Stimulated activated CD8-positive, alpha-beta memory T cell treated with anti-CD3 and anti-CD28 coated beads, Interleukin-12 subunit alpha, Interleukin-12 subunit beta, amount 100 ng/mL, for 4 hours (primary cell): ENCODE measurements at places on chromosomes 6 and 20.

- DNase-seq: no peak
Observed at GRCh38 chr6:11036351-11036740, 7.8 kb downstream of the ELOVL2 start.

GRCh38 chr6:156617376-156617775, 159.8 kb upstream of the ARID1B start:
- DNase-seq: no peak

DNA sequence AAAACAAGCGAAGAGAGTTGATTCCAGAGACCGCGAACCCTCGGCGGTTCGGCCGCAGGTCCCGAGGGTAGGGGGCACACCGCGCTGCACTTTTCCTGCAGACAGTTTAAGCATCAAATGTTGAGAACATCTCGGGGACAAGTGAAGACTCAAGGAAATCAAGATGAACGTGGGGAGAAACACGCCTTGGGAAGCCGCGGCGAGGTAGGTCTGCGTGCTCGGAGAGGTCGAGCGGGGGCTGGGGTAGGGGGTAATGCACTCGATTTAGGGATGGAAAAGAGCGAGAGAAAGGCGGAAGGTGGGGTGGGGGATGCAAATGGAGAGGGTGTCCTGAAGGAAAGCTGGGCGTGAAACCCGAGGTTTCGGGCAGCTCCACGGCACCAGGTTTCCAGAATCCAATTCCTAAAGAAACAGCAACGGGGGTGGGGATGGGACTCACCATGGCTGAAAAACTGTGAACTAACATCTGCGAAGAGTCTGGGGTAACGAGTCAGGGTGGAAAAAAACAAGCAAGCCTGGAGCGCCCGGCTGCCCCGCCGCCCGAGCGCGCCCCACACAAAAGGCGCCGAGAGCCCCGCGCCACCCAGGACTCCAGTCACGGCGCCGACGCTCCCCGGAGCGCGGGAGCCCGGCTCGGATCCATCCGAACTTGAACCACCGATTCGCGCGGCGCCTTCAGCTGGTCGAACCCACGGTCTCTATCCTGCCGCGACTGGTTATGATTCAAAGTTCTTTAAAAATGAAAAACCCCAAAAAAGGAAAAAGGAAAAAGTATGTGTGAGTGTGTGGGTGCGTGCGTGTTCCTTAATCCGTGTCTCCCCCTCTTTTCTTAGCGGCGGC, 3.5 kb downstream of the TFAP2A start:
- DNase-seq: no peak

DNA sequence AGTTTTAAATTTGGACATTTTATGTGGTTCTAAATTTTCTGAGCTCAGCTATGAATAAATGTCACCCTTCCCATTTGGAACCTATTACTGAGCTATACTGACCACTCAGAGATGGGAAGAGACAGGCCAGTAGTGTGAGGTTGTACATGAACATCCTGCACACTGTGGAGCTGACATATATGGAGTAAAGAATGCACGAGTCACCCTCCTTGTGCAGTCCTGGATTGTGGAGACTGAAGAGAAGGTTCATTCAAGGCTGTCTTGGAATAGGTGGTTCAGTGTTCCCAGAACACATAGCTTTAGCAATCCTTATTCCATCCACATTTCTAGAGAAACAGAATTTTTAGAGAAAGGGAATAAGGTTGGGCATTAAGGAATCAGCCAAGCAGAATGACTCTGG, 50.3 kb upstream of the OGFRL1 start:
- DNase-seq: no peak

DNA sequence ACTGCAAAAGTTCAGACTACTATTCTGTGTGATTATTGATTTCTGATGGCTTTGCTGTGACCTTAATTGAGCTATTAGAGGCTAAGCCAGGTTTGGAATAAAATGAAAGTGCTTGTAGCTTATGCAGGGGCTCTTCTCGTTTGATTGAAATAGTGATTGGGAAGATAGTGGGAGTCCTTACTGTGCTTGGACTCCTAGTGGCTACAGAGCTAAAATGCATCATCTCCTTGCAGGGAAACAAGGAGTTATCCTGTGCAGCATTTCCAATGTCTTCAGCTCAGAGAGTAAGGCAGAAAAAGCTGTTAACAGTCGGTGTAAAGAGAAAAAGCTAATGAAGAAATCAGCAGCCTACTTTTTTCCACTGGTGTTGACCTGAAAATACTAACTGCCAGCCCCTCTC, 173.5 kb downstream of the SLC35F1 start:
- DNase-seq: no peak

DNA sequence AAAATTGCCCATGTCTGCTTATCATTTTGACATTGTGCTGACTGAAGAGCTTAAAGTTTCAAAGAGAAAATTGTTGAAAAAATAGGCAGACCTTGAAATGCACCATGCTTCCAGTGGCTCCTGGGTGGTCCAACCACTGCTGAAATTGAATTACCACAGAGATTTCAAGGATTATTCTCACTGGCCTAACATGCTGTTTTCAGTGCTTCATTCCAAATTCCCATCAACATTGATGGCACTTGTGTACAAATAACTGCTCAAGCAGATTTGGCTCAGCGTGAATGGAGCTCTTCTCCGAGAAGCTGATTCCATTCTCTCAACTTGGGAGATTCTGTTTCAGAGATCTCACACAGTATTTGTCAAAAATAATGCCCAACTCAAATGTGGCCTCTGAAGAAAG, 75.5 kb downstream of the LAMA4 start:
- no peak for DNase-seq

- DNase-seq: no peak
Observed at GRCh38 chr6:42988486-42989020, 4.2 kb downstream of the PPP2R5D start.

DNA sequence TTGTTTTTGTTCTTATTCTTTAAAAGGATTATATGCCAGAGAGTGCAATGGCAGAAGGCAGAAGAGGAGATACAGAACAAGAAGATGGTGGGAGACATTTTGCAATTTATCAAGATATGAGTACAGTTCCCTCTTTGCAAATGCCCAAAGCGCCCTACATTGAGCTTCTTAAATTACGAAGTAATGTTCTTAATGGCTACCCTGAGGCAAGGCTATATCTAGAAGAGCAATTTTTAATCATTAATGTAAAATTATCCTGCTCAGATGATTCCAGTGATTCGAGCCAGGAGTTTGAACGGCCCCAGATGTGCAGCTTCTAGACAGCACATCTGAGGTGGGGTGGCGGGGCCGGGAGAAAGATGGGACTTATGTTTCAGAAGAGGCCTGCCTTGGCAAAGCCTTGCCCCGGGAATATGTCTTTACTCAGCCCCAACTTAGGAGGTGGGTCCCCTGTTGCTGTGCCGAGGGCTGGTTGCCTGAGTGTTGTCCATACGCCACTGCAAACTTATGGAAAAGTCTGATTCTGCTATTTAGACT, 84.9 kb upstream of the MLN start:
- no peak for DNase-seq

- DNase-seq: no peak
Observed at GRCh38 chr20:23139524-23139923, 53.4 kb upstream of the CD93 start.

- DNase-seq: no peak
Observed at GRCh38 chr6:40348591-40348990, 238.6 kb downstream of the LRFN2 start.

DNA sequence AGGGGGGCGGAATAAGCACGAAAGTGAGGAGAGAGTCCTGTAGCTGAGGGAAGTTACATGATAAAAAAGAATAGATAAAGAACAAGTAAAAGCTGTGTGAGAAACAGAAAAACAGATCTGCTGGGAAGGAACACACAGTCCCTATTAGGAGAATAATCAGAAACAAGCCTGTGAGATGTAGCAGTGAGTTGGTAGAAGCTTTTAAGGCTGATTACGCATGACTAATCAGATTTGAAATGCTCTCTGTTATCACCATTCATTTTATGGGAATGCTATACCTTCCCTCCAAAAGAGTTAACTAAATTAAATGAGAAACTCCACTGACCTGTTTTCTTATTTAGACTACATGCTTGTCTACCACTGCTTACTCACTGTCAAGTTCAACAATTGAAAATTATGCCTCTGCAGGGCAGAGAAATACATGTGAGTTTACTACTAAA, 15.8 kb downstream of the REPS1 start:
- no peak for DNase-seq

DNA sequence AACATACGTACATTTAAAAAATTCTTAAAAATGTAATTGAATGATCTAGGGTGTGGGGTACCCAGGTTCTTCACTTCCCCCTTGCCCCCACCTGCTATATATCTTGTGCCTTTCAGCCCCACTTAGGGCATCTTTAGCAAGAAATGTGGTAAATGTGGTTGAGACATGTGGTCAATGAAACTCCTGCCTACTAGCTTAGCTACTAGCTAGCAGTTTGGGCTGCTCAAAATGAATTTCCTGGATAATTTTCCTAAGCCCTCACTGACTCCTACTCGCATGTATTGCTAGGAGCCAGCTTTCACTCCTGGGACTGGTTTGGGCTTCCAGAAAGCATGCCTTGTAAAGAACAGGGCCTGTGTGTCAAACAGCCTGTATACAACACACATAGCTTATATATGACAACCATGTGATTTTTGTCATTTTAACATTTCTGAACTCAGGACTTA, 257.3 kb downstream of the ATXN1 start:
- DNase-seq: no peak

GRCh38 chr6:136798044-136798443, 5.8 kb upstream of the MAP3K5 start:
- DNase-seq: no peak

GRCh38 chr6:152463164-152463563, 174.0 kb downstream of the SYNE1 start:
- DNase-seq: no peak

GRCh38 chr20:63163596-63164483, 52.1 kb downstream of the YTHDF1 start:
- DNase-seq: no peak

DNA sequence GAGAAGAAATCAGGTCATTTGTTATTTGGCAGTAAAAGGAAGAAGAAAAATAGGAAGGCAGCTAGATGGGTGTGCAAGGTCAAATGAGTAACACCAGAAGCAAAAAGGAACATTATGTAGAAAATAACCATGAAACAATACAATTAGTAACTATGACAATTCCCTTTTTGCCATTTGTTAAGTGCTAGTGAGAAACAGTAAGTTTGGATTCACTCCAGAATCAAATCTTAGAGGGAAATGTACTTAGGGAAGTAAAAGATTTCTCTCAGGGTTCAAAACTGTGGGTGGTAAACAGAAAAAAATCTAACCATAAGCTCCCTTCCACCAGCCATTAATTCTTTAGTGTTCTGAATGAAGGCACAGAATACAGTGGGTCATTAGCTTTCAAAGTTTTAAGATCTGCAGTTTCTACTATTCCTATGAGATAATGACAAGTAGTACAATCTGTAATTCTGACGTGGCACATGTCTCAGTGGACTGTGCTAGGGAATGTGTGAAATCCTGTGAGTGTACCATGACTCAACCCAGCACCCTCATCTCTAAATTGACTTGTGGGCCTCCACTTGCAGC, 17.1 kb downstream of the REPS1 start:
- no peak for DNase-seq

DNA sequence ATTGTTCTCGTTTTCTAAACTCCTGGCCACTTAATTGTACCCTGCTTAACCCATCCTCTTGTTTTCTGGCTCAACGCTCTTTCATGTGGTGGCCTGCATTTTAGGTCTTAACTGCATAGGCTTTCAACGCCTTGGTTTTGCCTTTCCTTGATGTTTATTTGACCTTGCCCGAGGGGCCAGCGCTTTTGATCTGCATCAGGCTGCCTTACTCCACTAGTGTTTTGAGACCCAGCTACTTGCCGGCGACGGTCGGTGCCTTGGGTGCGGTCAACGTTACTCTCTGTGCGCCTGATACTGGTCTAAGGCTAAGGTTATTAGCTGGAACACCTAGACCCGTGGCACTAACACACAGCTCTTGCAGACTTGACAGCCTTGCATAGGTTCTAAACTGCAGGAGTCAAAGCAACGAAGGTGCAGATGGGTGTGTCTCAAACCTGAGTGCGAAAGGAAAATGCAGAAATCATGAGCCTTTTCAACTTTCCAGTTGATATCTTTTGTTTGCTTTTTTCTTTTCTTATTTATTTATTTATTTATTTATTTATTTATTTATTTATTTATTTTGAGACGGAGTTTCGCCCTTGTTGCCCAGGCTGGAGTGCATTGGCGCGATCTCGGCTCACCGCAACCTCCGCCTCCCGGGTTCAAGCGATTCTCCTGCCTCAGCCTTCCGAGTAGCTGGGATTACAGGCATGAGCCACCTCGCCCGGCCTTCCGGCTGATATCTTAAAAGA, 138.8 kb downstream of the HFE start:
- no peak for DNase-seq

GRCh38 chr6:161134550-161135298, 139.1 kb downstream of the AGPAT4 start:
- DNase-seq: no peak
